Type B pancreatic cell (in vitro differentiated cells): ENCODE measurements at places on chromosomes 2 and 18. TPM values are rescaled to one million over a fixed set of nuclear protein-coding genes. Genes with fewer than 3 reads are reported as not detected.

The SOCS6 gene
- total RNA-seq = 30.2 and 52.8 TPM in 2 replicates

DNA sequence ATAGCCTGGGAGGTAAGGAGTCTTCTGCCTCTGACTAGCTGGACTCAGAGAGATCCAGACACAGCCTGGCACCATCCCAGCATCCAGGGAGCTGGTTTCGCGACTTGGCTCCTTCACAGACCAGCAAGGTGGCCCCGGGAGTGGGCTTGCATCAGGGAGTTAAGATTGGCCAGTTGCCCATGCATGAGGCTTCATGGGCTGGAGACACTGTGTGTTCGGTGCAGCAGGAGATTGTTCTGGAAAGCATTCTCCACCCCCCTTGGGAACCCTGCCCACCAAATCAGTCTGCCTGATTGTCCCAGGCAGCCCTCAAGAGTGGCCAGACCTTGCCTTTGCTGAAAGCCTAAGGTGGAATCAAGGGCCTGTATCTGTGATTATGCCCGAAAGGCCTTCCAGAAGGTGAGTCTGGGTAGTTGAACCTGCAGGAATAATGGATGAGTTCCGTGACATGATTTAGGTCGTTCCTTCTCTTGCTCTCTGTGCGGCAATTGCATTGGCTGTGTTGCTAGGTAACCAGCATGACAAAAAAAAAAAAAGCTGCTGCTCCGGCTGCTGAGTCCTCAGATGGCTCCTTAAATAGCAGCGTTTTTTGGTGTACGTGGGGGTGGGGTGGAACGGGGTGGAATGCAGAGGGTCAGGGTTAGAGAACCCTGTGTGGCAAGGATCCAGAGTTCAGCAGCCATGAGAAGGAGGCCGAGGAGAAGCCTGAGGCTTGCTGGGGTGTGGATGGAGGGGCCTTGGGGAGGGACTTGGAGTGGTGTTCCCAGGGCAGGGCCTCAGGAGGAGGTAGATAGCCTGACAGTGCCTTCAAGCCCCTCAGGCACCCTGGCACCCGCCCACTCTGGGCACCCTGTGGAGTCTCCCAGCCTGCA is 93.0 kb upstream of the MCFD2 start:
- no peak for DNase-seq
- peaks cover 4% of the 10 kb centered on the region for H3K36me3 ChIP-seq
- peak overlapping the region; percentile 84 for H3K27ac ChIP-seq

GRCh38 chr18:74463254-74463653 is 6.1 kb upstream of the DIPK1C start:
- no peaks in the 10 kb centered on the region for H3K4me1 ChIP-seq
- DNase-seq = no peak
- H3K27me3 ChIP-seq = peaks cover 46% of the 10 kb centered on the region
- no peak overlapping the region for H3K27ac ChIP-seq
- H3K4me3 ChIP-seq = no peak overlapping the region
- H3K36me3 ChIP-seq = no peaks in the 10 kb centered on the region

The PPP1R1C gene
- total RNA-seq = 1.4 and 7.4 TPM in 2 replicates

GRCh38 chr2:219285894-219286425 is 6.8 kb downstream of the DNAJB2 start:
- peak overlapping the region; percentile 91 for H3K27ac ChIP-seq
- H3K27me3 ChIP-seq = peaks cover 2% of the 10 kb centered on the region
- peak overlapping the region; percentile 63 for H3K4me3 ChIP-seq
- H3K4me1 ChIP-seq = peaks cover 7% of the 10 kb centered on the region
- peaks cover 9% of the 10 kb centered on the region for H3K36me3 ChIP-seq
- DNase-seq = no peak

The TBC1D8 gene
- total RNA-seq = 16.1 and 20.1 TPM in 2 replicates

- H3K36me3 ChIP-seq = peaks cover 8% of the 10 kb centered on the region
- H3K27ac ChIP-seq = no peak overlapping the region
These were observed 70.1 kb downstream of the OXER1 start for GRCh38 chr2:42693688-42694479.

DNA sequence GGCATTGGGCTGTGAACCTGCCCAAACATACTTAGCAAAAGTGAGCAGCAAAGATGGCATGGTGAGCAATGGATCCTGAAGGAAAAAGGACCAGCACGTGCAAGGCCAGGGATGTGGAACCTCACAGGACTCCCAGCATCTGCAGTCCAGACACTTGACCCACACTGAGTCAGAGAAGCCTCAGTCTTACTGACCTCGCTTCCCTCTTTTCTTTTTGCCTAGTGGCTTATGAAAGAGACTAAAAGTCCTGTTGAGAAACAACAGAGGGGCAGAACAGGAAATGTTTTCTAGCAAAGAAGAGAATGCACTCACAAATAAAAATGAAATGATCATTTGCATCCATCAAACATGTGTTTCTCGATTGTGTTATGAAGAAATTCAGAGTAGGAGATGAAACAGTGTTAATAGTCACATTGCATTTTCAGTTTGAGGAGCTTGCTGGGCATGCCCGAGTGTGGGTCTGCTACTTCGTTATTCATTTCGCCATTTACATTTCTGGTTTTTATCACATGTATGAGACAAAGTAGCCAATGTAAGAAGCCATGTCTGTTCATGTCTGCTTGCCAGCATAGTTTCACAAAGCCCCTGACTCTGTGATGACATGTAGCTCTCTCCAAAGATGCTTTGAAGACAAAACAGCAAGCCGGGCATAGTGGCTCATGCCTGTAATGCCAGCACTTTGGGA is 118.4 kb downstream of the INO80D start:
- peaks cover 9% of the 10 kb centered on the region for H3K4me1 ChIP-seq
- H3K4me3 ChIP-seq = no peak overlapping the region
- H3K27me3 ChIP-seq = peaks cover 4% of the 10 kb centered on the region
- H3K36me3 ChIP-seq = no peaks in the 10 kb centered on the region
- DNase-seq = no peak

GRCh38 chr18:45686891-45687611 is 36.9 kb upstream of the SLC14A1 start:
- peak; percentile 48 for DNase-seq
- no peaks in the 10 kb centered on the region for H3K36me3 ChIP-seq
- H3K4me1 ChIP-seq = peaks cover 21% of the 10 kb centered on the region
- H3K4me3 ChIP-seq = no peak overlapping the region
- no peak overlapping the region for H3K27ac ChIP-seq

The UGT1A10 gene
- total RNA-seq = not detected in 2 replicates

DNA sequence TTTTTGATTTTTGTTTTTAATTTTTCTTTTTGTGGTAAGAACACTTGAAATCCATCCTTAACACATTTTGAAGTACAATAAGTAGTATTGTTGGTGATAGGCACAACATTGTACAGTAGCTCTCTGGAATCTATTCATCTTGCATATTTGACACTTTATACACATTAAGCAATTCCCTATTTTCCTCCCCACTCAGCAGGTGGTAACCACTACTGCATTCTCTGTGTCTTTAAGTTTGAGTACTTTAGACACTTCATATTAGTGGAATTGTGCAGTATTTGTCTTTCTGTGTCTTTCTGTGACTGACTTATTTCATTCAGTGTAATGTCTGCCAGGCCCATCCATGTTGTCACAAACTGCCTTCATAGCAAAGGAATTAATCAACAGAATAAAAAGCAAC is 471.7 kb upstream of the CDH20 start:
- H3K36me3 ChIP-seq = no peaks in the 10 kb centered on the region
- no peaks in the 10 kb centered on the region for H3K4me1 ChIP-seq
- no peaks in the 10 kb centered on the region for H3K27me3 ChIP-seq
- no peak overlapping the region for H3K4me3 ChIP-seq
- DNase-seq = no peak

The PDCD1 gene
- total RNA-seq = not detected in 2 replicates

GRCh38 chr2:202114795-202115194 is 41.7 kb downstream of the KIAA2012 start:
- no peak overlapping the region for H3K4me3 ChIP-seq
- no peaks in the 10 kb centered on the region for H3K27me3 ChIP-seq
- DNase-seq = no peak
- H3K4me1 ChIP-seq = peaks cover 29% of the 10 kb centered on the region
- H3K27ac ChIP-seq = no peak overlapping the region

The BUB1 gene
- 14.4 and 39.8 TPM in 2 replicates for total RNA-seq

- peak overlapping the region; percentile 22 for H3K27ac ChIP-seq
- peaks cover 3% of the 10 kb centered on the region for H3K27me3 ChIP-seq
- peaks cover 6% of the 10 kb centered on the region for H3K36me3 ChIP-seq
- peak overlapping the region; percentile 25 for H3K4me3 ChIP-seq
- H3K4me1 ChIP-seq = peaks cover 22% of the 10 kb centered on the region
These were observed 155.7 kb downstream of the IRS1 start for GRCh38 chr2:226643946-226644282.

The NEB gene
- total RNA-seq = 1.6 and 5.0 TPM in 2 replicates
